ENCODE measurements at places on chromosomes 2 and 18. TPM values are rescaled to one million over a fixed set of nuclear protein-coding genes. Genes with fewer than 3 reads are reported as not detected.

DNA sequence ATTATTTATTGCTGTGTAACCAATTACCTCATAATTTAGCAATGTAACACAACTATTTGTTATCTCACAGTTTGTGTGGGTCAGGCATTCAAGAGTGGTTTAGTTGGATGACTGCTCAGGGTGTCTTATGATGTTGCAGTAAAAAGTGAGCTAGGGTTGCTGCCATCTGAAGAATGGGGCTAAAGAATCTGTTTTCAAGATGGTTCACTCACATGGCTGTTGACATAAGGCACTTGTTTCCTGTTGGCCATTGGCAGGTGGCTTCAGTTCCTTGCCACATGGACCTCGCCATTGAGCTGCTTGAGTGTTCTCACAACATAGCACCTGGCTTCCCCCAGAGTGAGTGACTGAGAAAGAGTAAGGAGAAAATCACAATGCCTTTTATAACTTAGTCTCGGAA is 123.2 kb downstream of the TMEM17 start:
- no peak for DNase-seq

DNA sequence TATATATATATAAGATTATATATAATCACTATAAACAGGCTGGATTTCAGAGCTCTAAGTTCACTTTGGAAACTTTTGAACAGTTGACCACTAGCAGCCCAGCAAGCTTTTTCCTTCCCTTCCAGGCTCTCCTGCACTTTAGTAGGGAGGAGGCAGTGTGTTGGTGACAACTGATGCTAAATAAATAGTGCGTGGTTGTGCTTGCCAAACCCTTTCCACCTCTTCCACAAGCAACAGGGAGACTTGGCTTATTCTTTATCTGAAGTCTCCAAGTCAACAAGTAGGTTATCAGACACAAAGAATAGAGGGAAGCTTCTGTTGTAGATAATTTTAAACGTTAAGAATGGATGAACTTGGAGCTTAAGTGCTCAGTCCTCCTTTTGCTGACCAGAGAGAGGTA is 408.2 kb upstream of the HNRNPA3 start:
- no peak for DNase-seq

GRCh38 chr2:31398881-31399280 is 15.7 kb downstream of the XDH start:
- no peak for DNase-seq

GRCh38 chr2:162490052-162490717 is 146.3 kb downstream of the GCA start:
- peak; percentile 51 for DNase-seq

DNA sequence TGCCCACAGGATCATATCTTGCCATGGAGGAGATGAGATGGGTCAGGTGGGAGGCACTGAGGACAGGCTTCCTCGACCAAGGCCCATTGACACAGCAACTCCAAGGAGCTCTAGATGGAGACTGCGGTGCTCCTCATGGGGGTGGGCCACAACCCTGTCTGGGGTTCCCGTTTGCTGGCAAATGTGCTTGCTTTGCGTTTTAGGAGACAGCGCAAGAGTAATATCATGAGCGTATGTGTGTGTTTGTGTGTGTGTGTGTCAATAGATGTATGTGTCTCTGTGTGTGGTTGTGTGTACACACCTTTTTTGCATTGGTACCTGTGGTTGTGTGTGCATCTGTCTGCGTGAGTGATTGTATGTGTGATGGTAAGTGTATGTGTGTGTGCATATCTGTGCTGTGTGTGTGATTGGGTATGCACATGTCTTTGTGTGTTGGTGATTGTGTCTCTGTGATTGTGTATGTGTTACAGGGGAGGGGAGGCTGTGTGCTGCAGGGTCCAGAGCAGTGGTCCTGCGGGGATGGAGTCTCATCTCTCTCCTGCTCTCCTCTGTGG is 4.4 kb downstream of the FBLN7 start:
- no peak for DNase-seq

GRCh38 chr18:48806551-48807261 is 144.1 kb downstream of the SMAD7 start:
- DNase-seq, result peak; percentile 48

GRCh38 chr18:48312066-48312465 is 97.1 kb downstream of the ZBTB7C start:
- peak; percentile 16 for DNase-seq

GRCh38 chr2:108629417-108629816 is 89.9 kb upstream of the RANBP2 start:
- DNase-seq, result no peak

GRCh38 chr2:143955401-143956065 is 564.4 kb downstream of the ZEB2 start:
- peak; percentile 46 for DNase-seq

GRCh38 chr2:73003027-73003426 is 68.5 kb downstream of the SFXN5 start:
- no peak for DNase-seq

DNA sequence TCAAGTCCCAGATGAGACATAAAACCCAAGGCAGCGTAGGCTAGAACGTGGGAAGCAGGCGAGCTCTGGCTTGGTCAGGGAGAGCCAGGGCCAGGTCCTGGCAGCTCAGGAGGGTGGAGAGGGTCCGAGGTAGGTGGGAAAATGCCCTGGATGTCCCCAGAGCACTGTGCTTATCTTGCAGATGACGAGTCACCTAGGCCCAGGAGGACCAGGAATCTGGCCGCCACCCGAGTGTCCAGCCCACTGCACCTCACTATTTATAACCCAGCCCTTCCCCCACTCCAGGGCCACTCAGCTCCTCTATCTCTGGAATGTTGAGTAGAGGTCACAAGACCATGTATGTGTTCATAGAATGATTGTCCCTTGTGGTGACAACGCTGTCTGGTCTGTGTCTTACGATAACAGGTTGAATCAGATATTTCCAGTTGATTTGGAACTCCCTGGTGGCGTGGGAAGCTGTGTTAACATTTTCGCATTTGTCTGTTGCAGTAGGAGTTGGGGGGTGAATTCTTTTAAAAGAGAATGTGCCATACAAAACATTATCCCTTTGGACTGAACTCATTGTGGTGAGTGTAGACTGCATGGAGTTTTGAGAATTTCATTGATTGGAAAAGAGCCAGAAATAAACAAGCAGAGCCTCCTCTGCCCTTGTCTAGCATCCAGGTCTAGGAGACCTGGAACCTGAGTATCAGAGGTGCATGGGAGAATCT is 47.5 kb downstream of the EMILIN2 start:
- DNase-seq, result no peak

GRCh38 chr2:69973335-69973735 is 11.9 kb upstream of the ASPRV1 start:
- no peak for DNase-seq

DNA sequence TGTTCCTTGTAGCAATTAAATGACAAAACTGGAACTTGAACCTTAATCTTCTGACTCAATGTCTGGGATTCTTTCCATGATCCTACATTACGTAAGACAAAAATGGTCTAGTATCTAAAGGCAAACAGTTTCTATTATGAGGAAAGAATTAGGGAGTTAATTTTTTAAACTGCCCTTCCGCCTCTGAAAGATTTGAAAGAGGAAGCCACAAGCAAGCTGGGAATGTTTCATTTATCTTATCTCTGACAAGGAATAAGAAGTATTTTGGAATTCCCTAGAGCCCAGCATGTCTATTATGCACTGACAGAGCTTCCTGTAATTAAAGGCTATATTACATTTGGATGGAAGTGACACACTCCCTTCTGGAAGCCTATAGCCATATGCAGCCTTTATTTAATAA is 558.8 kb upstream of the CDH2 start:
- peak; percentile 67 for DNase-seq

- peak; percentile 67 for DNase-seq
These were observed 37.5 kb downstream of the ACVR1 start for GRCh38 chr2:157838442-157839161.

DNA sequence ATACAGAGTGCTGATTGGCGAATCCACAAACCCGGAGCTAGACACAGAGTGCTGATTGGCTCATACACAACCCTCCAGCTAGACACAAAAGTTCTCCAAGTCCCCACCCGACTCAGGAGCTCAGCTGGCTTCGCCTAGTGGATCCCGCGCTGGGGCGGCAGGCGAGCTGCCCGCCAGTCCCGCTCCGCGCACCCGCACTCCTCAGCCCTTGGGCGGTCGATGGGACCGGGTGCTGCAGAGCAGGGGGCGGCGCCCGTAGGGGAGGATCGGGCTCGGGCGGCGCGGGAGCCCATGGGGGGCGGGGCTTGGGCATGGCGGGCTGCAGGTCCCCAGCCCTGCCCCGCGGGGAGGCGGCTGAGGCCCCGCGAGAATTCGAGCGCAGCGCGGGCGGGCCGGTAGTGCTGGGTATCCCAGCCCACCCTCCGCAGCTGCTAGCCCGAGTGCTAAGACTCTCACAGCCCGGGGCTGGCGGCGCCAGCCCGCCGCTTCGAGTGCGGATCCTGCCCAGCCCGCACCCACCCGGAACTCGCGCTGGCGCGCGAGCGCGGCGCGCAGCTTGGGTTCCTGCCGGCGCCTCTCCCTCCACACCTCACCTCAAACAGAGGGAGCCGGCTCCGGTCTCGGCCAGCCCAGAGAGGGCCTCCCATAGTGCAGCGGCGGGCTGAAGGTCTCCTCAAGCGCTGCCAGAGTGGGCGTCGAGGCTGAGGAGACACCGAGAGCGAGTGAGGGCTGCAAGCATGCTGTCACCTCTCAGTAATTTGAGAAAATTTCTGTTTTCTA is 75.5 kb upstream of the ATP5MC3 start:
- DNase-seq, result no peak

- DNase-seq, result peak; percentile 4
These were observed 961 bp downstream of the RBM43 start for GRCh38 chr2:151260573-151261230.

GRCh38 chr2:21317131-21317530 is 193.4 kb downstream of the TDRD15 start:
- DNase-seq, result peak; percentile 68

DNA sequence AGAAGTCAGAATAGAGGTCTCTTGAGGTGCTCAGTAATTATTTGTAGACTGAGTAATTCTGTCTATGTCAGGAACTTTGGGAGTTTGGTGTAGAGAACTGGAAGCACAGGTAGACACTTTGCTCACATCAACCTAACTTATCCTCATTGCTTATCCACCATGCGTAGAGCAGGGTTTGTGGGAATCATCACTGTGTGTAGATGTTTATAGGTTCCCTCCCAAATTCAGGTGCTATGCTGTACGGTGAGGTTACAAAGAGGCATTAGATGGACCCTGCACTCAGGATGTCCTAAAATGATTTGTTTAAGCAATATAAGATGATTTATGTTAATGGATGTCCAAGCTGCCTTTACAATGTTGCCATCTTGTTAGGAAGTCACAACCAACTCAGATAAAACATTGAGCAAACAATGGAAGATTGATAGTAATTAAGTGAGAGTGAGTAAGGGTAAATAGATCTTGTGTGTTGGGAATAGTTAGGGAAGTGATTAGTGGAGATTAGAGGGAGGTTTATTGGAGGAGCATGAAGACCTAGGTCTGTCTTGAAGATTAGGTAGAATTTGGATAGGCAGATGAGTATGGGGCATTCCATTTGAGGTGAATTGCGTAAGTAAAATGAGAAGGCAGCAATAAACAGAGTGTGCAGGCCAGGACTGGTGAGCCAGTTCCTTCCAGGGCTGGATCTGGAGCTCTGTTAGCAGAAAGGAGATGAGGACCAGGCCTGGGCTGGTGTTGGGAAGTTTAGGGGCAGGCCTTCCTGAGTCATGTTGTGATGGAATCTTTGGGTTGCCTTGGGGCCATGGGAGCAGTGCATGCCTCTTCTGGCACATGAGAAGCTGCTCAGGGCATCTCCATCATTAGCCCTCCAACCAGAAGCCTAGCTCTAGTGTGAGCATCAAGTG is 12.1 kb downstream of the EPAS1 start:
- DNase-seq, result peak; percentile 84

GRCh38 chr2:218882866-218883366 is 2.3 kb downstream of the WNT10A start:
- DNase-seq, result peak; percentile 58

GRCh38 chr2:207970147-207970825 is 55.0 kb downstream of the PLEKHM3 start:
- DNase-seq, result no peak

GRCh38 chr2:1886405-1886992 is 142.2 kb upstream of the PXDN start:
- DNase-seq, result peak; percentile 74

- DNase-seq, result peak; percentile 72
These were observed 68.3 kb upstream of the ACYP2 start for GRCh38 chr2:54047091-54047490.

- no peak for DNase-seq
These were observed 39.2 kb downstream of the EIF5B start for GRCh38 chr2:99376254-99376864.

DNA sequence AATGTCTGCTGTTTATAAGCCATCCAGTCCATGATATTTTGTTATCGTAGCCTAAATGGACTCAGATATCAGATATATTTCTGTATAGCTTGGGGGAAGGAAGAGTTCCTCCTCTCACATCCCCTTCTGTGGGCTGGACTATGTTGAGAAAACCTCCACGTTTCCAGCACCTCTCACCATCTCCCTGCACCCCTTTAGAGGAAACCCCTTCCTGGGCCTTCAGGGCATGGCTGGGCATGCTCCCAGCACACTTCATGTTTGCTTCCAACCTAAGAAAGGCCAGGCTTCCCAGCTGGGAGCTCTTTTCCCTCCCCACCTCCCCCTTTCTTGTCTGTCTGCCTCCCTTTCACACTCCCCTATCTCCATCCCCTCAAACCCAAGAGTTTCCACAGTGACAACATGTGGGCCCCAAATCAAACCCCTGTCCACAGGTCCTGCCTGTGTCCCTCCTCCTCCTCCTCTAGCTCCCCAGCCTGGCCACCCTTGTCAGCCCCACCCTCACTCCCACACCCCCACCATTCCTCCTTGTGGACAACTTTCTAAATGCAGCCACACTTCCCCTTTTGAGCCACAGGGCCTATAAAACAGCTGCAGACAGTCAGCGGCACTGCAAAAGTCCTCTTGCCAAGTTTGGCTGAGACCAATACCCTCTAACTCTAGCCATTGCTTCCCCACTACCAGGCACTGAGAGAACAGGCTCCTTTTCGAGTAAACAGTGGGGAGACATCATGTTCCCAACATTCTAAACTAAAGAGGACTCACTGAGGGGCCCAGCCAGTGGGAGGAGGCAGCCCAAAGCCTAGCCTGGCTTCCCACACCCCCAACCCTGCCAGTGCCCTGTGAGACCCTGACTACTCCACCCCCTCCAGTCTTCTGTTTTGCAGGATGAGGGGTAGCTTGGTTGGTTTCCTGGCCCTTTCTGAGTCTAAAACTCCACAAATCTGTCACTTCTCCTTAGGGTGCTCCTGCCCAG is 120.5 kb downstream of the ZFP36L2 start:
- DNase-seq, result peak; percentile 51

PCARE gene
- total RNA-seq, result not detected

SCN2A gene
- not detected for total RNA-seq

SCN7A gene
- not detected for total RNA-seq

PIEZO2 gene
- 0.49 TPM for total RNA-seq

DCDC2C gene
- not detected for total RNA-seq

HOXD11 gene
- total RNA-seq, result not detected

FNDC4 gene
- total RNA-seq, result 0.79 TPM

CRACDL gene
- 12.9 TPM for total RNA-seq

GAREM1 gene
- 21.4 TPM for total RNA-seq

CCDC68 gene
- total RNA-seq, result 3.3 TPM

TMEM17 gene
- 2.6 TPM for total RNA-seq

ARID5A gene
- 3.4 TPM for total RNA-seq

HNMT gene
- total RNA-seq, result 0.28 TPM

MYOM1 gene
- 0.21 TPM for total RNA-seq

Data from MCF 10A (cell line).